SK-N-SH (cell line): ENCODE measurements at places on chromosomes 7 and 10.

- no peak for DNase-seq
These were observed 364.2 kb downstream of the GLRX3 start for GRCh38 chr10:130500261-130501000.

GRCh38 chr10:78434886-78435285, 401.2 kb downstream of the RPS24 start:
- DNase-seq, result no peak

GRCh38 chr7:157357129-157358040, 20.6 kb downstream of the DNAJB6 start:
- DNase-seq, result no peak

DNA sequence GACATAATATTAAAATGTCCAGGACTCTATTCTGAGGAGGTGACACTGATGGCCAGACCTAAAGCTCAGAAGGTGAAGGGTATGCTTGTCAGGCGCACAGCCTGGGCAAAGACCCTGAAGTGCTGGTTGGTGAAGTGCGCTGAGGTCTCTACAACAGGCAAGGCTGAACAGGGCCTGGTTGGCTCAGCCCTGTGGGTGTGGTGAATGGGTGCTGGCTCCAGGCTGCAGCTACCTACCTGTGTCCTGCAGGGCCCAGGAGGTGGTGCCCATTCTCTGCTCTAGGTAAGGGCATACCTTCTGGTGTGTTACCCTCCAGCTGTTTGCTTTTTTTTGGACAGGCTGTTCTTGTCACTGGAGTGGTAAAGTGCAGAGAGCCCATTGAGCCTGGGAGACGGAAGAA, 85.1 kb downstream of the RAMP3 start:
- DNase-seq, result no peak

DNA sequence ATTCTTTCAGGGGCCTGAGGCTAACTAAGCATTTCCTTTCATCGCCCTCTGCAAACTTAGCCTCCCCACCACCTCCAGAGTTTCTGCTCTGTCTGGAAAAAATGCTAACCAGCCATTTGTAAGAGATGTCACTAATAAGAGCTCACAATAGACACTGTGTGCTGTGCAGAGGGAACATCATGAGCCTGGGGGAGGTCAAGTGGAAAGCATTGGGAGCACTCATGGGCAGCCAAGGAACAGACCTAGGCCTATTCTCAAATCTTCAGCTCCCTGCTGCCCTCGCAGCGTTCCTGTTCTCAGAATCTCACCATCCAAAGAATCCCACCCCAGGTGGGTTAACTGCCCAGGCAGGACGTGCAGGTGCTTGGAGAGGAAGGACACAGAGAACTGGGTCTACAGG, 27.1 kb upstream of the GPAM start:
- DNase-seq, result no peak

GRCh38 chr7:32206987-32207386, 136.8 kb upstream of the PDE1C start:
- peak; percentile 52 for DNase-seq

GRCh38 chr10:112827951-112828350, 122.1 kb upstream of the TCF7L2 start:
- no peak for DNase-seq
